ENCODE measurements at places on chromosomes 3 and 15. TPM values are rescaled to one million over a fixed set of nuclear protein-coding genes. Genes with fewer than 3 reads are reported as not detected.

GRCh38 chr15:63877713-63878271 is 44.0 kb upstream of the HERC1 start:
- no peak overlapping the region for H3K27ac ChIP-seq
- no peak overlapping the region for H3K4me3 ChIP-seq
- H3K4me1 ChIP-seq = peaks cover 12% of the 10 kb centered on the region
- H3K36me3 ChIP-seq = no peaks in the 10 kb centered on the region
- DNase-seq = no peak

DNA sequence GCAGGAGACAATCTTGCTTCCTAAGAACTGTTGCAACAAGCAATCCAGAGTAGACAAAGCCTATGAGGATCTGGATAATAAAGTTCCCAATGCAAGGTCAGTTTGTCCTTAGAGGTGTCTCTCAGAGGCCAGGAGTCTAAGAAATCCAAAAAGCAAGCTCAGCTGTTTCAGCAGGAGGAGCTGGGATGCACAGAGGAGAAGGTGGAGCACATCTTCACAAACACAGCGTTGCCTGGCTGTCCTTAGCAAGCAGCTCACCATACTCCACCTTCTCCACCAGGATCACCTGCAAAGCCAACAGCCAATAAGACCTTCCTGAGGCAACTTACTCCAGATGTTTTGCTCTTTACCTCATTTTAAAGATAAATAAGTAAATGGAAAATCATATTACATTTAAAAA is 365 bp downstream of the ZBED2 start:
- DNase-seq = no peak
- peaks cover 56% of the 10 kb centered on the region for H3K4me1 ChIP-seq
- peaks cover 75% of the 10 kb centered on the region for H3K36me3 ChIP-seq
- H3K27ac ChIP-seq = peak overlapping the region; percentile 98

GRCh38 chr3:73597476-73597875 is 27.3 kb downstream of the PDZRN3 start:
- no peak for DNase-seq
- no peaks in the 10 kb centered on the region for H3K36me3 ChIP-seq
- H3K4me1 ChIP-seq = no peaks in the 10 kb centered on the region
- H3K4me3 ChIP-seq = no peak overlapping the region

GRCh38 chr15:20340331-20340811 is 201.2 kb downstream of the GOLGA6L6 start:
- no peaks in the 10 kb centered on the region for H3K27me3 ChIP-seq
- H3K36me3 ChIP-seq = peaks cover 4% of the 10 kb centered on the region
- H3K27ac ChIP-seq = no peak overlapping the region
- DNase-seq = peak; percentile 36
- no peaks in the 10 kb centered on the region for H3K4me1 ChIP-seq

GRCh38 chr15:28892789-28893610 is 7.2 kb downstream of the APBA2 start:
- DNase-seq = no peak
- H3K36me3 ChIP-seq = no peaks in the 10 kb centered on the region
- no peaks in the 10 kb centered on the region for H3K27me3 ChIP-seq
- no peak overlapping the region for H3K4me3 ChIP-seq
- peaks cover 56% of the 10 kb centered on the region for H3K4me1 ChIP-seq

DNA sequence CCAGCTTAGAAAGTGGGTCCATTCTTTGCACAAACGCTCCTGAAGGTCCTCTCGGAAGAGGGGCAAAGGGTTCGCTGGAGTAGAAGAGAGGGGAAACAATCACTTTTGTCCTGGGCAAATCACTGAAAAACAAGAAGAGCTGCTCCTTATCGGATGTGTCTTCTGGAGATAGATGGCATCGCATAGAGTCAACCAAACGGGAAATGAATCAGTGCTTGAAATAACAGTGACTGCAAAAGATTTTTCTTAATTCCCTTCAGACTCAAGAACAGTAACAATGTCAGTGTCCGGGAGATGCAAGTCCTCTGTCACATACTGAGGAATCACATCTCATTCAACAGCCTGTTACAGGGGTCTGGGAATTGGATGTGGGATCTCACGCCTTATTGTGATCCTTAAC is 78.8 kb upstream of the PCSK6 start:
- no peak overlapping the region for H3K4me3 ChIP-seq
- DNase-seq = no peak
- peaks cover 7% of the 10 kb centered on the region for H3K27me3 ChIP-seq
- no peaks in the 10 kb centered on the region for H3K4me1 ChIP-seq
- H3K36me3 ChIP-seq = no peaks in the 10 kb centered on the region
- no peak overlapping the region for H3K27ac ChIP-seq

GRCh38 chr15:70271422-70272088 is 173.8 kb upstream of the TLE3 start:
- peaks cover 38% of the 10 kb centered on the region for H3K4me1 ChIP-seq
- H3K27ac ChIP-seq = no peak overlapping the region
- DNase-seq = no peak
- H3K4me3 ChIP-seq = no peak overlapping the region
- no peaks in the 10 kb centered on the region for H3K36me3 ChIP-seq

GRCh38 chr3:144167634-144168033 is 196.0 kb downstream of the DIPK2A start:
- no peak for DNase-seq
- no peaks in the 10 kb centered on the region for H3K27me3 ChIP-seq
- H3K4me1 ChIP-seq = no peaks in the 10 kb centered on the region
- no peaks in the 10 kb centered on the region for H3K36me3 ChIP-seq

- no peak for DNase-seq
- H3K36me3 ChIP-seq = no peaks in the 10 kb centered on the region
- no peak overlapping the region for H3K27ac ChIP-seq
- peaks cover 6% of the 10 kb centered on the region for H3K27me3 ChIP-seq
- no peak overlapping the region for H3K4me3 ChIP-seq
These were observed 248.2 kb upstream of the NSMCE3 start for GRCh38 chr15:29517829-29518228.

DNA sequence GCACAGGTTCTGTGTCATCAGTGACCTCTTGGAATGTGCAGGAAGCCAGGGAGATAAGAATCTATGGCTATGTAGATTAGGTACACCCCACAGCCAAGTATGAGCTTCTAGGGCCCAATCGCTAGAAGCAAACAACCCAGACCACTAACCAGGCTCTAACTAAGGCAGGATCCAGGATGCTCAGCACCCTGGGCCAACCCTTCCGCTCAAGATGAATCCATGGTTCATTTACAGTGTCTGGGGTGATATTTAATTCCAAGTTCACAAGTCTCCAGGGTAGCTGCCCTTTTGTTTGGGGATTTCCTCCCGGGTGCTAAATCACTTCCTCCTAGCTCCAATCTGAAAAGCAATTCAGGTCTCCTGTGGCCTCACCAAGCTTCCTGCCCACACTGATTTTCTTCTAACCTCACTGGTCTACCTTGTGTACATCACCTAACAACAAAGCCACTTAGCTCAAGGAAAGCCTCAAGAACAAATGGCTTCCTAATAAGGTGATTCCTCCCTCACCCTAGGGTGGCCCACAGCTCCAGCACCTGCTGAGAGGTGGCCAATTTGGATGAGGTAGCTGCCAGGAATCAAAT is 2.4 kb downstream of the EHD4 start:
- H3K27me3 ChIP-seq = peaks cover 6% of the 10 kb centered on the region
- DNase-seq = peak; percentile 60
- H3K4me1 ChIP-seq = peaks cover 68% of the 10 kb centered on the region
- peak overlapping the region; percentile 94 for H3K27ac ChIP-seq

GRCh38 chr15:52261498-52262242 is 33.9 kb downstream of the MYO5C start:
- H3K27ac ChIP-seq = peak overlapping the region; percentile 84
- DNase-seq = peak; percentile 83
- H3K27me3 ChIP-seq = no peaks in the 10 kb centered on the region
- H3K36me3 ChIP-seq = no peaks in the 10 kb centered on the region
- peaks cover 31% of the 10 kb centered on the region for H3K4me1 ChIP-seq

- H3K4me1 ChIP-seq = peaks cover 25% of the 10 kb centered on the region
- no peak for DNase-seq
- peaks cover 11% of the 10 kb centered on the region for H3K36me3 ChIP-seq
These were observed 204.6 kb downstream of the PLCL2 start for GRCh38 chr3:17089314-17089700.

GRCh38 chr15:22895465-22896190 is 57.2 kb downstream of the NIPA2 start:
- DNase-seq = peak; percentile 68
- peaks cover 3% of the 10 kb centered on the region for H3K36me3 ChIP-seq
- H3K4me1 ChIP-seq = peaks cover 9% of the 10 kb centered on the region
- H3K27ac ChIP-seq = no peak overlapping the region
- no peaks in the 10 kb centered on the region for H3K27me3 ChIP-seq

- no peak overlapping the region for H3K4me3 ChIP-seq
- H3K27ac ChIP-seq = no peak overlapping the region
- no peak for DNase-seq
- no peaks in the 10 kb centered on the region for H3K27me3 ChIP-seq
- H3K4me1 ChIP-seq = peaks cover 4% of the 10 kb centered on the region
- H3K36me3 ChIP-seq = no peaks in the 10 kb centered on the region
These were observed 144.5 kb upstream of the BCL6 start for GRCh38 chr3:187889601-187890404.

GRCh38 chr15:27201425-27201824 is 230.4 kb downstream of the GABRG3 start:
- no peaks in the 10 kb centered on the region for H3K36me3 ChIP-seq
- no peak overlapping the region for H3K27ac ChIP-seq
- no peak for DNase-seq
- H3K27me3 ChIP-seq = peaks cover 2% of the 10 kb centered on the region
- H3K4me1 ChIP-seq = no peaks in the 10 kb centered on the region

DNA sequence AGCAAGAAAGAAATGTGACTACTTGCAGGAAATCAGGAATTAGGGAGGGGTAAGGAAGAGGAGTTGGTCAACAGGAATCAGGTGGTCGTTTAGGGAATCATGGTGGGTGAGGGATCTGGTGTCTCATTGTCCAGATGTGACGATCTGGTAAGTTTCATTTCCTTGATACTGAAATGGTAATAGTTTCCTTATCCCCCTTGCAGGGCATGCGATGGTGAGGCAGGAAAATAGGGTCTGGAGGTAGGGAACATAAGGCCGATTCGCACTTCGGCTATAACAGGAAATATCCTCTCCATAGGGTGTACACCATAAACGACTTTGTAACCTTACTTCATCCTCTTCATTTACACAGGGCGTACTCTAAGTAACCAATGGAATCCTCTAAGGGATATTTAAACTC is 574 bp upstream of the LRRC34 start:
- peak overlapping the region; percentile 82 for H3K27ac ChIP-seq
- H3K27me3 ChIP-seq = peaks cover 4% of the 10 kb centered on the region
- no peak for DNase-seq
- H3K4me3 ChIP-seq = peak overlapping the region; percentile 77
- peaks cover 27% of the 10 kb centered on the region for H3K4me1 ChIP-seq
- H3K36me3 ChIP-seq = peaks cover 10% of the 10 kb centered on the region

- DNase-seq = no peak
- no peak overlapping the region for H3K27ac ChIP-seq
- H3K27me3 ChIP-seq = peaks cover 34% of the 10 kb centered on the region
- peaks cover 6% of the 10 kb centered on the region for H3K4me1 ChIP-seq
- H3K36me3 ChIP-seq = no peaks in the 10 kb centered on the region
- no peak overlapping the region for H3K4me3 ChIP-seq
These were observed 4.6 kb upstream of the OXTR start for GRCh38 chr3:8773941-8774542.

DNA sequence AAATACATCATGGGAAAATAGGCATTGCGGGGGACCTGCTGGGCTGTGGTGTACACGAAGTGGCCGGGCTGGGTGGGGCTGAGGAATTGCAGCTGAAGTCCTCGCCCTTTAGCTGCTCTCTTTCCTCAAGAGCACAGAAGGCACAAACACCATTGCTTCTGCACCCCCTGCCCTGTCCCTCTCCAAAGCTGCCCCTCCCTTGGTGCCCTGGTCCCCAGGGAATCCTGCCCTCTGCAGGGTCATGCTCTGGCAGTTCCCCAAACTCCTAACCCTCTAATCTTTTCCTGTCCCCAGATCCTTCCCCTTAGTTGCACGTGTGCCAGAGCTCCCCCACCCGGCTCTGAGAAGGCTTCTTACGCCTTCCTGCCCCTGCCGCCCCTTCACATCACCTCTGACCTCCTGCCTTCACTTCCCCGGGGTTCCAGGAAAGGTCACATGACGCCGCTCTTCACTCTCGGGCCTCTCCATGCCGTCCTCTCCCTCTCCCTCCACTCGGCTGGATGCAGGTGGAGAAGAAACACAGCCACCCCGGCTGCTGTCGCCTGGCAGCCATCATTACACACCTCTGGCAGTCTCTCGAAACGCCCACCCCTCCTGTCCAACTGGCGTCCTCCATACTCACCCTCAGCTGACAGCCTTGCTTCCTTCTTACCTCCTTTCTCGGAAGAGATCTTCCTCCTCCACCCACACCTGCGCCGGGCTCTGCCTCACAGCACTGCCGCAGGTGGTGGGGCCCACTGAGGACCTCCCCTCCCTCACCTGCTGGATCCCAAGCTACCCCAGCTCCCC is 6.9 kb upstream of the PCSK6 start:
- H3K27me3 ChIP-seq = peaks cover 35% of the 10 kb centered on the region
- H3K4me1 ChIP-seq = peaks cover 12% of the 10 kb centered on the region
- H3K4me3 ChIP-seq = no peak overlapping the region
- no peak overlapping the region for H3K27ac ChIP-seq
- DNase-seq = no peak

GRCh38 chr3:144822671-144823070 is 851.0 kb downstream of the DIPK2A start:
- no peaks in the 10 kb centered on the region for H3K4me1 ChIP-seq
- H3K27me3 ChIP-seq = no peaks in the 10 kb centered on the region
- H3K4me3 ChIP-seq = no peak overlapping the region
- no peak for DNase-seq
- no peaks in the 10 kb centered on the region for H3K36me3 ChIP-seq
- no peak overlapping the region for H3K27ac ChIP-seq

- no peaks in the 10 kb centered on the region for H3K4me1 ChIP-seq
- no peaks in the 10 kb centered on the region for H3K36me3 ChIP-seq
- DNase-seq = no peak
- H3K27ac ChIP-seq = no peak overlapping the region
- H3K4me3 ChIP-seq = no peak overlapping the region
These were observed 24.1 kb upstream of the MITF start for GRCh38 chr3:69715204-69715603.

GRCh38 chr3:133464573-133464972 is 64.7 kb downstream of the BFSP2 start:
- H3K4me1 ChIP-seq = peaks cover 44% of the 10 kb centered on the region
- no peaks in the 10 kb centered on the region for H3K27me3 ChIP-seq
- no peaks in the 10 kb centered on the region for H3K36me3 ChIP-seq
- no peak overlapping the region for H3K27ac ChIP-seq
- no peak for DNase-seq
- no peak overlapping the region for H3K4me3 ChIP-seq

GRCh38 chr15:35071106-35071505 is 14.0 kb downstream of the NANOGP8 start:
- no peak overlapping the region for H3K4me3 ChIP-seq
- peaks cover 11% of the 10 kb centered on the region for H3K27me3 ChIP-seq
- no peak for DNase-seq
- no peaks in the 10 kb centered on the region for H3K36me3 ChIP-seq

OR5K2 gene
- not detected for total RNA-seq

MYL3 gene
- not detected for total RNA-seq

PPP1R2 gene
- 134 TPM for total RNA-seq

TMEM207 gene
- total RNA-seq = not detected

AMOTL2 gene
- total RNA-seq = 0.42 TPM

APBA2 gene
- 17.5 TPM for total RNA-seq

GAP43 gene
- total RNA-seq = not detected

GALK2 gene
- total RNA-seq = 19.9 TPM

FOXB1 gene
- total RNA-seq = 0.53 TPM

PPP1R14D gene
- total RNA-seq = not detected

ZMAT3 gene
- total RNA-seq = 9.9 TPM

SGO1 gene
- 39.2 TPM for total RNA-seq

MKRN3 gene
- 1.4 TPM for total RNA-seq

CDC25A gene
- total RNA-seq = 32.5 TPM

FBXL22 gene
- 0.61 TPM for total RNA-seq

GOLGA6L9 gene
- 2.2 TPM for total RNA-seq

UQCC5 gene
- total RNA-seq = 12.7 TPM

CIDEC gene
- not detected for total RNA-seq
